ENCODE measurements at places on chromosomes 6 and 20.

- DNase-seq, result no peak
Observed at GRCh38 chr6:115067690-115068447, 725.0 kb upstream of the HS3ST5 start.

- no peak for DNase-seq
Observed at GRCh38 chr20:16709017-16709416, 20.8 kb upstream of the SNRPB2 start.

DNA sequence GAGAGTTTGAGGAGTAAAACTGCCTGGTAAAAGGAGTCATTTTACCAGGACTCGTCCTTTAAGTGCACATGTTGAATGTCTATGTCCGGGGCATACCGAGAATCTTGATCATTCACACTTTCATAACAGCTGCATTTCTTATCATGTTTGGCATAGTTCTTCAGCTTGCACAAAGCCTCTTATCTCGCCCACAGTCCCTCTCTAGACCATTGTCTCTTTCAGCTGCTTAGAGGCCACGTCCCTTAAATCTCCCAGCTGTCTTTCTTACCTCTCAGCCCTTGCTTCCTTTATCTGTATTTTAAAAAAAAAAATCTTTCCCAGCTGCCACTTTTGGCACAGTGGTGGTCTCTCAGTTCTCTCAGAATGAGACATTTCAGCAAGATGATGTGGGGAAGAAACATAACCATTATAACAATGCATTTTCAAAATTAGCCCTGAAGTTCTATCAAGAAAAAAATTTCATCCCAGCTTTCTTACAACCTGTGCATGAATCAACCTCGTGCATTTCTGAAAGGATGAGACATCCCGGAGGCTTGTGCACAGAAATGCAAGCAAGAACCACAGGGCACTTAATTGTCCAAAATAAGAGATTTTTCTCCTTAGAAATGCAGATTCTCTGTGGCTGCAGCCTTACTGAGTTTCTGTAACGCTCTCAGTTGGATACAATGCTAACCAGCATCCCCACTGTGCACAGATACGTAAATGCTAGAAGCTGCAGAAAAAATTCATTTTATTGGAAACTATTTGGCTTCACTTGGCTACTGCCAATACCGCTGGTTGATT lies 24.2 kb downstream of the RBM24 start:
- no peak for DNase-seq

DNA sequence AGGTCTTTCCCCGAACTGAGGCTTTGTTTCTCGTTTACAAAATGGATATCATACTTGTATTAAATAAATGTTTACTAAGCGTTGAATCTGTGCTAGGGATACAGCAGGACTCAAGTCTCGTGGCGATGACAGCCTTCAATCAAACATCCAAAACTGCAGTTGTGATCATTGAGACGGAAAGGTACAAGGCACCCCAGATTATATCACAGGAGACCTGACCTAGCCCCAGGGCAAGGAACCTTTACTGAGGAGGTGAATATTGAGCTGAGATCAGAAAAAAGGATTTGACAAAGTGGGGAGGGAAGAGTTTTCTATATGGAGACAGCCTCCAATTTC lies 476 bp downstream of the AAR2 start:
- DNase-seq, result no peak

DNA sequence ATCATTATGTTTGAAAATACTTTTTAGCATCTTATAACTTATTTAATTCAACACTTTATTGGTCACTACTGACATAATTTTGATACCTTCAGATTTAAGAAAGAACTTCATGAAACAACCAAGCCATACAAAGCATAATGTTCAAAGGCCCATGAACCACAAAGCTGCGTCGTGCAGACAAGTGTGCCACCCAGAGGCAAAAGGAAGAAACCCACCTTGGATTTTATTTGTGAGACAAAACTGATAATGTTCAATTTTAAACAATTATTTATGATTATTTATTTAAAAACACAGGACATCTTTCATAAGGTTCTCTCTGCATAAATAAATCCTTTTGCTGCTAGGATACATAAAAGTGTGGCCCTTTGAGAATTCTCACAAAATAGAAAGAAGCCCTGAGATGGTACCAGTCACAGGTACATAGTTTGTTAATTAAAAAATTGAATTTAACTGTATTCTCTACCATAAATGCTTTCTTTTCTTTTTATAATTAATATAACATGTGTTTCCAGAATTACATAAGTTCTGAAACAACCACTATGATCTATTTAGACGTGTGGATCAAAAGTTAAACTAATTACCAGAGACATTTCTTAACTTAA lies 143.7 kb downstream of the RALGAPA2 start:
- DNase-seq, result peak; percentile 30

DNA sequence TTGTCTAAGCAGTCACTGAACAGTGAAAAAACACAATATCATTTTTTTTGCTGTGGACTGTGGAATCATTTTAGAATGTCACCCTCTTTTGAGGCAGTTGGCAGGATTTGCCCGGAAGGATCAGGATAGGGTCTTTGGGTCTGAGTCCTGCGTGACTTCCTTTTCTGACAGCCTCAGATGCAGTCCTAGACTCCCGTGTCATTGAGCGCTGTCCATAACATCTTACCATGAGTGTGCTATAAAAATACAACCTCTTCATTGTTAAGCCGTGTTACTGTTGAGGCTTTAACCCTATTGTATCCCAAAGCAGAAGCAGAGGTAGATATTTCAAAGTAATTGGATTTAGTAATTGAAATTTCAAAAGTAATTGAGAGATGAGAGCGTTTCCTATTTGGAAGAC lies 30.6 kb downstream of the ARID1B start:
- DNase-seq, result no peak

- peak; percentile 56 for DNase-seq
Observed at GRCh38 chr6:20444786-20445271, 43.1 kb downstream of the E2F3 start.

DNA sequence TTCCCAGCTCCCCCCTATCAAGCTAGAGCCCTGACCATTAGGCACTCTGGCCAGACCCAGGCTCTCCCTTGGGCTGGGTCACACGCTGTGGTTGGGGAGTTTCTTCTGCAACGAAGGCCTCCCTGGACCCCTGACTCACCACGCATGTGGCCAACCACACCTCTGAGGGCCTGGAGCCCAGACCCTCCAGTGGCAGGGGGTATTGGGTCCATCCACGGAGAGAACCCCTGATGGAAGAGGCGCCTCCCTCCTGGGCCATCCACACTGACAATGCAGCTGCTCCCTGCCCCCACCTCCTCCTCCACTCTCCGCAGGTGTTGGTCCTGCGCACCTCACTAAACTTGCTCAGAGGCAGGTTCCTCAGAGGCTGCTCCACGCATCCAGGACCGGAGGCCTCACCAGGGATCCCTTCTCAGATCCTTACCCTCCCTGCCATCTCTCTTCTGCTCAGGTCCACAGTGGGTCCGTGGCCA lies 125.4 kb downstream of the RNASET2 start:
- DNase-seq, result no peak

- no peak for DNase-seq
Observed at GRCh38 chr6:91043751-91044150, 456.9 kb upstream of the MAP3K7 start.

DNA sequence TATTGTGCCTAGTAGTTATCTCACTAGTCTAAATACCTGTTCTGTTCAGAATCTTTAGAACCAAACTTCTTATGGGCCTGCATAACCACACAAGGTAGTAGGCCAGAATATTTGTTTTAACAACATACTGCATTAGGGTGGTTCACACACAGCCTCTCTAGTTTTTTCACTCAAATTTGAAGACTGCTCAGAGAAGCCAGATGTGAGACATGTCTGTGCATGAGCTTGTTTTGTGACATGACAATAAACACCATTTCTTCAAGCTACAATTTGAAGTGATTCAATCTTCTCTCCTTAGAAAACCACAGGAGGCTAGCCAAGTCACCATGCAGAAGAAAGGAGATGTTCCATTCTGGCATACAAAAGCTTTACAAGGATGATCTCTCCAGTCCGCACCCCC lies 135.6 kb downstream of the MMS22L start:
- no peak for DNase-seq

- no peak for DNase-seq
Observed at GRCh38 chr6:43861212-43861894, 91.3 kb downstream of the VEGFA start.

- DNase-seq, result no peak
Observed at GRCh38 chr20:48569679-48570078, 258.1 kb downstream of the PREX1 start.

DNA sequence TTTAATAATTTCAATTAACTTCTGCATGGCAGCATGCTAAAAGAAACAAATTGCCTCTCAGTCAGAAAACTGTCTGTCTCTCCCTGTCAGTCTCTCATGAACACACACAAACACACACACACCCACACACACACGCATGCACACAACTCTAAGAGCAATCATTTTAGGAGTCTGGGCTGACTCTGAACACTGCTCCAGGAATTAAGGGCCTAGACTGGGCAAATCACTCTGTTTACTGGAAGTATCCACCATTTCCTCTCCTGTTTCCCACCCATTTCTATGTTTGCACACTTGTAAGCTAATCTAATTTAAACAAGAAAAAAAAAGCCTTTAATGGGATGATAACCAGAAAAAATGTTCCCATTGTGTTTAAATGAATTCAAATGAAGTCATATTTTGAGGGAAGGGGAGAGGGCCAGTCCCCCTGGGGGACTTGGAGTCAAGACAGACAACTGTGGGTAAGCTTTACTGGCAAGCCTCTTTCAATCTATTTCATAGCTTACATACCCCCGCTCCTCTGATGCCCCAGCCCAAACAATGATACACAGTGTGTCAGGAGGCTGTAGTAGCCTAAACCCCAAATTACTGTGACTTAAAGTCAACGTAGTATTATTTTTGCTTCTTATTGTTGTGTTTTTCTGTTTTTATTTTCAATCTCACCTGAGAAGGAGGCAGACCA lies 447.8 kb upstream of the FLRT3 start:
- DNase-seq, result no peak

- no peak for DNase-seq
Observed at GRCh38 chr6:161195386-161195785, 78.5 kb downstream of the AGPAT4 start.

GRCh38 chr6:28537065-28537464 lies 11.4 kb downstream of the GPX5 start:
- DNase-seq, result peak; percentile 8

DNA sequence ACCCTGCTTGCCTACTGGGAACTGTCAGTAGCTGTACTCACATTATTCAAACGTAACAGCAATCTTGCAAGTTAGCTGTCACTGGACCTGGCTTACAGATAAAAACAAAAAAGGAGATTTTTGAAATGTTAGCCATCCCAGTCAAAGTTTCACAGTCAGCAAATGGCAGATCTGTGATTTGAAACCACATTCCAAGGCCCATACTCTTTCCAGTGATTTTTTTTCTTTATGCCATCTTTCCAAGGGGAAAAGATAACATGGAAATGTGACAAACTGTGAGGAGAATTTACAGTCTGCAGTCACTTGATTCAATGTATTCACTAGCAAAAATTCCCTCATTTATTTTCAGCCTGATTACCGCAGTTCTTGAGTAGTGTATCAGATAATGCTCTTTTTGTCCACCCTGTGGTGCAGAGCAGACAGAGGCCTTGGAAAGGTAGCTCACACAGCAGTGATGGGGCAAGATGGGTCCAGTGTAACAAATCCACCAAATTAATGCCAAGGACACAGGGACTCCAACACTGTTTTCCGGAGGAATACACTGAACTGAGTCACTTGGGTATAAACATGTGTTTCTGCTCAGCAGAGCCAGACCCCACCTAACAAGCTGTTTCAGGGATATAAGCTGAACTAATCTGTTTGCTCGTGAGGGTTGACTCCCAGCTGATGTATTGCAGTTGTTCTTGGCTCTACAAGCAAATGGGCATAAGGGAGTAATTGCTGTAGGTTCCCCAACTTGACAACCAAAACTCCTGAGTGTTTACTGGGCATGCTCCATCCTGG lies 49.9 kb upstream of the ADGRF1 start:
- DNase-seq, result no peak

GRCh38 chr20:50111120-50111828 lies 1.7 kb downstream of the UBE2V1 start:
- DNase-seq, result no peak

DNA sequence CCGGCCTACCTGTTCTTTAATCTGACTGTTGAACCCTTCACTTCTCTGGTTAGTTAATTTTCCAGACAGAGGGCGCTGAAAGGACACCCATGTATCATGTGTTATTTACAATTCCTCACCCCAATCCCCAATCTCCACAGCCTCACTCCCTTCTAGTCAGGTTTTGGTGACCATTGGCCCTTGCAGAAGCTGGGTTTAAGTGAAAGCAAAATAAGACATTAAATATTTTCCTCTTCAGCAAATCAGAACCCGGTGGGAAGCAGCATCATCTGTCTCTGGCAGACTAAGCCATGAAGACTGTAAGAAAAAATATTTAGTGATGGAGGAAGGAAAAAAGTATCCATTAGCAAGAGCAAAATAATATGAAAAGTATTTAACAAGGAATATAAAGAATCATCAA lies 9.4 kb upstream of the HLA-DQA1 start:
- DNase-seq, result peak; percentile 48

- DNase-seq, result no peak
Observed at GRCh38 chr6:7559196-7559595, 17.7 kb downstream of the DSP start.

- peak; percentile 10 for DNase-seq
Observed at GRCh38 chr6:144286503-144287393, 1.6 kb downstream of the UTRN start.

DNA sequence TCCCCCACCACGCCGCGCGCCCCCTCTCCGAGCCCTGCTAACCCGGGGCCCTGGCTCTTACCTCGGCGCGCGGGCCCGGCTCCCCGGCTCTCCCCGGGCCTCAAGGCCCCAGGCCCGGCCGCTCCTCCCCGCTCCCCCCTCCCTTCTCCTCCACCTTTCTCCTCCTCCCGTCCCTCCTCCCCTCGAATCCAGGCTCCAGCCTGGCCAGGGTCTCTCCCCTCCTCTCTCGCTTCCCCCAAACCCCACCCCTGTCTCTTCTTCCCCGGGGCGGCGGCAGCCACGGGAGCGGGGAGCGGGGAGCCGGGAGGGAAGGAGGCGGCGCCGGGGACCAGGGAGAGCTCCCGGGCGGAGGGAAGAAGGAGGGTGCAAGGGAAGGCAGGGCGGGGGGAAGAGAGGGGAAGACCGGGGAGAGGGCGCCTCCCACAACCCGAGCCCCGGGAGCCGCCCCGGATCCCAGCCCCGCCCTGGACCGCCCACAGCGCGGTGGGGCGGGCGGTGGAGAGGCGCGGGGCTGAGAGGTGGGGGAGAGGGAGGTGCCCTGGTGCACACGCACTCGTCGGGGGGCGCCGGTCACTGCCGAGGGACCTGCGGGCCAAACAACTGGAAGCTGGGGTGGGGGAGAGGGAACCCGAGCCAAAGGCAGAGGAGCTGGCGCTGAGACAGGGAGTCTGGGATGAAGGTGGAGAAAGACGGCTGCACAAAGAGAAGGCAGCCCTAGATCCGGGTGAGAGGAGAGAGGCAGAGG lies at the start of gene GABBR1:
GABBR1 (minus strand) TSS at position 395 of the 745 bp plus-strand sequence. CDS start 798 bp downstream, outside the sequence.
- peak; percentile 72 for DNase-seq
